ENCODE measurements at places on chromosomes 12 and 14.

- DNase-seq: peak; percentile 41
Measured at GRCh38 chr12:64392221-64392620, 1.7 kb upstream of the C12orf56 start.

DNA sequence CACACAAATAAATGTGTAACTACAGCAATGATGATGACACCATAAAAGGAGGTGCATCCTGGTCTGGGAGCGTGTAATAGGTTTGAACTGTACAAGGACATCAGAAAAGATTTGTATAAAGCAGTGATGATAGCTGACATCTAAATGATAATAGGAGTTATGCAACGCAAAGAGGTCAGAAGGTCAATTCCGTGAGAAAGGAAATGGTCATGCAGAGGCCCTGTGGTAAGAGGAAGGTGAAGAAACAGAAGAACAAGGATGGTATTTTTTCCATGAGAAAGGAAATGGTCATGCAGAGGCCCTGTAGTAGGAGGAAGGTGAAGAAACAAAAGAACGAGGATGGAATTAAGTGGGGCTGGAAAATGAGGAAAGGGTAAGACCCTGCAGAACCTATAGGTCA is 106.7 kb upstream of the TMPO start:
- no peak for DNase-seq

GRCh38 chr14:64971943-64972791 is at the start of gene RAB15:
TSS of gene RAB15 (minus strand) at chr14:64972336. CDS start at chr14:64972076, 260 bp downstream.
- DNase-seq: peak; percentile 25

- DNase-seq: no peak
Measured at GRCh38 chr12:56877195-56878009, 56.8 kb downstream of the SDR9C7 start.

- DNase-seq: peak; percentile 50
Measured at GRCh38 chr12:63845726-63846125, 1.2 kb downstream of the SRGAP1 start.
